ENCODE measurements at places on chromosomes 13 and 19.

- no peak for DNase-seq
Observed at GRCh38 chr13:47826471-47826870, 174.6 kb downstream of the SUCLA2 start.

- no peak for DNase-seq
Observed at GRCh38 chr19:52191389-52191788, 1.5 kb downstream of the PPP2R1A start.

GRCh38 chr13:108369412-108369811 is 99.9 kb downstream of the TNFSF13B start:
- no peak for DNase-seq

DNA sequence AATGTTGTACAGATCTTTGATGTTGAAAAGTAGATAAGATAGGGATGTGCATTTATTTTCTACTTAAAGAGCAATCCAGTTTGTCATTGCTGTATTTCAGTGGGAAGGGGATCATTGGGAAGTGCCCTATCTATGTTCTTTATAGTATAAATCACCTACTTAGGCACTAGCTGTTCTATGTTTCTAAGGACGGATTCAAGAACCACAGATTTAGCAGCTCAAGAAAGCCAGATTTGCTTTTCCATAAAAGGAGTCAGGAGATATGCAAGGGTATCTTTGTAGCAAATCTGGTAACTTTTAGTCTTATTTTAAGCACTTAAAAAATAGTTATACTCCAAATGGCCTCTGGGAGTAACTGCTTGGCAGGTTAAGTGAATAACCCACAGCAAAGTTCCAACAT is 23.7 kb downstream of the DCLK1 start:
- no peak for DNase-seq

GRCh38 chr19:7505288-7505681 is 10.6 kb upstream of the ZNF358 start:
- no peak for DNase-seq

DNA sequence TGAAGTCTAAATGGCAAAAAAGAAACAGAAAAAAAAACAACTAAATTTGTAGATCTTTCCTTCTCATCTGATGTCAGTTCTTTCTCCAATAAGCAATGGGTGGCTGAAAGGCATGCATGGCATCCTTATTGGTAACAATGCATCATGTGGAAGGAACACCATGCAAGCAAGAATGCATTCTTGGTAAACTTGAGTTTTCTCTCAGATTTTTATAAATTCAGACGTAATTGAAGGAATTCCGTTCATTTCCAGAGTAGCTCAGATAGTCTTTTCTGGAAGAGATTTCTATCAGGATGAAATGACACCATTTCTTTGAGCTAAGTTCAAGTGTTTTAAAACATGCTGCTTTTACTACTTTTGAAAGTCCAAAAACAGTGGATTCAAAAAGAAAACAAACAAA is 373.0 kb downstream of the COG6 start:
- DNase-seq, result no peak

DNA sequence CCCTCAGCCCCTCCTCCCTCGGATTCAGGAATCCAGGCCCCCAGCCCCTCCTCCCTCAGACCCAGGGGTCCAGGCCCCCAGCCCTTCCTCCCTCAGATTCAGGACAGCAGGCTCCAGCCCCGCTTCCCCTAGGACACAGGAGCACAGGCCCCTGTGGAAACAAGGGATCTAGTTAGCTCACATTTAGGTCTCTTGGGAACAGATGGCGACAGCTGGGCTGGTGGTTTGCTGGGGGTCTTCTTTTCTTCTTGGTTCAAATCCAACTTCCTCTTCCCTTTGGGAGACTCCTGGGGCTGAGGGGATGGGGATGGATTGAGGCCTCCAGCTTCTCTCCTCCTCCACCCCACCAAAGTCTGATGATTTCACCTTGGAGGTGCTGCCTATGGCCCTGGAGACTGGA is 19.6 kb downstream of the ZNF575 start:
- no peak for DNase-seq

GRCh38 chr19:313169-313987 is 22.2 kb upstream of the PLPP2 start:
- DNase-seq, result no peak

DNA sequence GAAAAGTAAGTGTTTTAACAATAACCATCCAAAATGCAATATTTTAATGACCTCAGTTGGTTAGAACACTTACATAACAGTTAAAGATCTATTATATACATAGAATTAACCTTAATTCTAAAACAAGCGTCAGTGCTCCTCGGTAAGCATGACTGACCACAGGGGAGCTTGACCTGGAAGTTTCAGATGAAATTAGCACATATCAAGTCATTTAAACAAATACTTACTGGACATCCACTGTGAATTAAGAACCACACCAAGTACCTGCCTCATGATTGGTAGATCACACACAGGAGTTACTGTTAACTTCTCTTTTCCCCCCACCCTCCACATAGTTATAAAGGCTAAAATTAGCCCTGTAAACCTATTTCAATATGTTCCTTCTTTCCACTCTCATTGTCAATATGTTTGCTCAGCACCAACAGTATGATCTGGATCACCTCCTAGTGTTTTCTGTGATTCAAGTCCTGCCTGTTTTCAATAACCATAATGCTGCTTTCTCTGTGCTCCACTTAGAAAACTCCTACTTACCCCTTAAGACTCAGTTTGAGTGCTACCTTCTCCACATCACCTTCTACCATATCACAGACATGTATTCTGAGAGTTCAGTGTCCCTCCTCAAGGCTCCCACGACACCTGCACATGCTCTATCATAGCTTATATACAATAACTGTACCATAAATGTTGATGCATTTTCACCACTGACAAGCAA is 209.0 kb downstream of the VWA8 start:
- DNase-seq, result no peak

- no peak for DNase-seq
Observed at GRCh38 chr19:2039089-2039958, 11.7 kb downstream of the MKNK2 start.

- no peak for DNase-seq
Observed at GRCh38 chr19:43636121-43636683, 3.4 kb downstream of the CADM4 start.

DNA sequence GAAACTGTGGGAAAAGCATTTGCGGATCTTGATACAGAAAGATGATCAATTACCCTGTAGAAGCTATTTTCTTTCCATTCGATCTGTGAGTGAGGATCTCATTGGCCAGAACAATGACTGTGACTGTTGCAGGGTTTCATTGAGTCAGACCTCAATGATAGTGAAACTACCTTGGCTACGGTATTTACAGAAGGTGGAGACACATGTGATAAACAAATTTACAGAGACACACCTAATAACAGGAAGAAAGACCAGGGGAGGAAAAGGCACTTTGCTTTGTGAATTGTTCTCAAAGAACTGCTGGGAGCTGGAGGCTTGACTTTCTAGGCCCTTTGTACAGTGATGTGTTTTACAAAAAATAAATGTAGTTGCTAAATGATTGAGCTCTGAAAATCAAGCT is 19.9 kb upstream of the ARGLU1 start:
- no peak for DNase-seq

- DNase-seq, result no peak
Observed at GRCh38 chr13:71591374-71591773, 275.6 kb downstream of the DACH1 start.

DNA sequence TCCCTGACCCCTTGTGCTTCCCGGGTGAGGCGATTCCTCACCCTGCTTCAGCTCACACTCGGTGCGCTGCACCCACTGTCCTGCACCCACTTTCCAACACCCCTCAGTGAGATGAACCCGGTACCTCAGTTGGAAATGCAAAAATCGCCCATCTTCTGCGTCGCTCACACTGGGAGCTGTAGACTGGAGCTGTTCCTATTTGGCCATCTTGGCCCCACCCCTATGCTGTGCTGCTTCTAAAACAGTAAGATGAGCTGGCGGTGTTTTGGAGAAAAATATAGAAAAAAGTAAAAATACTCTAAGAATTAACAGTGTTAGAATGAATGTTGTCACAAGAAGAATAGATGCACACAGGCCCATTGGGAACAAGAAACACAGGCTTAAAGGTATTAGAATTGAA is 92.5 kb downstream of the ITGBL1 start:
- no peak for DNase-seq

DNA sequence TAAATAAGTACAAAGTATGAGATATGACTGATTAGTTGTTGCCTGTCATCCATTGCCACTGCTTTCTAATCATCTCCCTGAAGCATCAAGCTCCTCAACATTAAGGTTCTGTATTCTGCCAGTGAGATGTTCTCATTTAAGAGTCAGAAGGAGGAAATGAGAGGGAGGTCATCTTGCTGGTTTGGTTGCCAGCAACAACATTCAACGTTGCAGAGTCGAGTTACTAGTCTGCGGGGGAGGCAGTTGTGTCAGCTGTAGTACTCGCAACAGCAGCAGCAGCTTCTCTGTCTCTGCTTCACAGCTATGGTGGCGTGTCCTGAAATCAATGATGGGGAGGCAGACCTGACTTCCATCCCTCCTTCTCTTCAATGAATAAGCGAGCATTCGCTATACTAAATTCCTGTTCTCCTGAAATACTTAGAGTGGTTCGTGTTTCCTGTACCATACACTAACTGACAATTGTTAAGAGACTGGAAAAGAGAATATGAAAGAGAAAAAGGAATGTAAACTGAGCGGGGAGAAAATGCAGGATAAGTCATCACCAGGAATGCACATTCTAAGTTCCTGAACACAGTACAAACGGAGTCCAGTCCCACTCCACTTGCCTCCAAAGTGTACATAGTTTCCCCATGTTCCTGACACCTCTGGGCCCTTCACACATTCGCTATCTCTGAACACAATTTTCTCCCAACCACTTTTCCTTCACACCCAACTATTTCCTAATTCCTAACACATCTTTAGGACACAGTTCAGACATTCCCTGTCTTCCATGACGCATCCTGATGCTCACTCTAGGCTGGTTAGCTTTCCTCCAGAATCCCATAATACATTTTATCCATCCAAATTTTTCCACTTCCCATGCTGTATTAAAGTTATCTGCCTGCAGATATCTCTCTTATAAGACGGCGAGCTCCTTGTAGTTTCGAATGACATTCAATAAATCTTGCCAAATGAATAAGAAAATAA is 263.0 kb downstream of the KLF12 start:
- no peak for DNase-seq
